ENCODE measurements at places on chromosomes 2 and 18. TPM values are rescaled to one million over a fixed set of nuclear protein-coding genes. Genes with fewer than 3 reads are reported as not detected.

The IL1R2 gene
- 4.9 TPM for total RNA-seq

The CAPN14 gene
- total RNA-seq = 1.1 TPM

The CEP192 gene
- 28.9 TPM for total RNA-seq

The IL36G gene
- not detected for total RNA-seq

The C1QL2 gene
- total RNA-seq = not detected

The ADGRF3 gene
- total RNA-seq = not detected

The PCARE gene
- not detected for total RNA-seq

The SALL3 gene
- total RNA-seq = 2.2 TPM

The GCKR gene
- total RNA-seq = 0.32 TPM

The HRH4 gene
- total RNA-seq = not detected

The RAX gene
- not detected for total RNA-seq

The IL1RN gene
- total RNA-seq = not detected

The ACADL gene
- not detected for total RNA-seq
